Uterine smooth muscle cell (primary cell): ENCODE measurements at places on chromosomes 5 and 9. TPM values are rescaled to one million over a fixed set of nuclear protein-coding genes. Genes with fewer than 3 reads are reported as not detected.

NSUN2 gene
- 55.5 and 65.2 TPM in 2 replicates for total RNA-seq

KCNV2 gene
- total RNA-seq, result not detected in 2 replicates

SHISAL2B gene
- 0.25 TPM in 1 of 2 replicates, not detected in the other for total RNA-seq

RAB3C gene
- not detected in 2 replicates for total RNA-seq

IL5 gene
- total RNA-seq, result not detected in 2 replicates

ITK gene
- not detected in 2 replicates for total RNA-seq

FCN1 gene
- not detected in 2 replicates for total RNA-seq

TAF1L gene
- total RNA-seq, result under 0.01 TPM in 2 replicates

FBP2 gene
- not detected in 2 replicates for total RNA-seq

HTR4 gene
- not detected in 2 replicates for total RNA-seq

LECT2 gene
- total RNA-seq, result not detected in 2 replicates

DEPDC1B gene
- total RNA-seq, result 4.2 and 20.7 TPM in 2 replicates

GRM6 gene
- total RNA-seq, result not detected in 2 replicates

PCDHGA3 gene
- total RNA-seq, result 0.22 and 0.87 TPM in 2 replicates

AFAP1L1 gene
- 7.5 and 8.3 TPM in 2 replicates for total RNA-seq

SLC27A6 gene
- total RNA-seq, result 1.2 and 2.2 TPM in 2 replicates

SOHLH1 gene
- total RNA-seq, result not detected in 2 replicates

CCIN gene
- total RNA-seq, result 5.9 and 8.5 TPM in 2 replicates

GRXCR2 gene
- not detected in 2 replicates for total RNA-seq

HRCT1 gene
- total RNA-seq, result 0.11 and 0.25 TPM in 2 replicates

FAM78A gene
- total RNA-seq, result 0.22 and 0.37 TPM in 2 replicates

POLR1E gene
- total RNA-seq, result 43.2 and 55.8 TPM in 2 replicates

IL13 gene
- not detected in 2 replicates for total RNA-seq

COL15A1 gene
- 23.9 and 104 TPM in 2 replicates for total RNA-seq

TMEM252 gene
- total RNA-seq, result 0.12 TPM in 1 of 2 replicates, not detected in the other

TLR4 gene
- 2.5 and 5.9 TPM in 2 replicates for total RNA-seq

CORO2A gene
- 0.12 and 0.44 TPM in 2 replicates for total RNA-seq

GPR150 gene
- total RNA-seq, result 0.12 and 0.33 TPM in 2 replicates

HEMGN gene
- total RNA-seq, result not detected in 2 replicates

INSL4 gene
- total RNA-seq, result not detected in 2 replicates

MSMP gene
- 0.62 TPM in 1 of 2 replicates, not detected in the other for total RNA-seq

TEX48 gene
- not detected in 2 replicates for total RNA-seq

PCDHA1 gene
- total RNA-seq, result under 0.01 TPM in 2 replicates

IL31RA gene
- total RNA-seq, result 1.2 and 1.7 TPM in 2 replicates

PTCD2 gene
- 11.0 and 13.2 TPM in 2 replicates for total RNA-seq

PCDHA8 gene
- 0.11 and 0.12 TPM in 2 replicates for total RNA-seq

HNRNPK gene
- total RNA-seq, result 444 and 756 TPM in 2 replicates

CTXN3 gene
- not detected in 2 replicates for total RNA-seq

CDKN2A gene
- 8.5 and 8.9 TPM in 2 replicates for total RNA-seq

CKMT2 gene
- 8.6 and 25.2 TPM in 2 replicates for total RNA-seq

ADGRD2 gene
- total RNA-seq, result not detected in 2 replicates

LOX gene
- total RNA-seq, result 22.4 and 58.0 TPM in 2 replicates
